ENCODE measurements at places on chromosomes 6 and 20.

GRCh38 chr6:901696-902460 lies 208.9 kb upstream of the EXOC2 start:
- DNase-seq, result no peak

DNA sequence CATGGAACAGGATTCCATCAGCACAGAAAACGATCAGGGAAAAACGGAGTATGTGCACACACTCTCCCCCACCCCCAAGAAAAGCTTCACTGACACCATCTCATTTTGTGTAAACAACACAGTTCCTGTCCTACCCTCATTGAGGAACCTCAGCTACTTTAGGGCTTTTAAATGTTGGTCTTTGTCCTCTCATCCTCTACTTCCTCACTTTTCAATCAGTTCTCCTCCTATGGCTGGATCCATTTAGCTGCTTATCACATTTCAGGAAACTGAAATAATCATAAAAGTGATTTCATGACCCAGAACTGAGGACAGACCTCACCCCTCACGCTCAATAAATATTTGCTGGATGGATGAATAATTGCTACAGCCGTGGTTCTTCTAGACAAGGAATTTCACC lies 33.1 kb upstream of the PNRC1 start:
- no peak for DNase-seq

GRCh38 chr6:3960754-3961361 lies 111.7 kb downstream of the FAM50B start:
- no peak for DNase-seq

- DNase-seq, result no peak
Measured at GRCh38 chr6:90468859-90469258, 118.0 kb downstream of the MAP3K7 start.

DNA sequence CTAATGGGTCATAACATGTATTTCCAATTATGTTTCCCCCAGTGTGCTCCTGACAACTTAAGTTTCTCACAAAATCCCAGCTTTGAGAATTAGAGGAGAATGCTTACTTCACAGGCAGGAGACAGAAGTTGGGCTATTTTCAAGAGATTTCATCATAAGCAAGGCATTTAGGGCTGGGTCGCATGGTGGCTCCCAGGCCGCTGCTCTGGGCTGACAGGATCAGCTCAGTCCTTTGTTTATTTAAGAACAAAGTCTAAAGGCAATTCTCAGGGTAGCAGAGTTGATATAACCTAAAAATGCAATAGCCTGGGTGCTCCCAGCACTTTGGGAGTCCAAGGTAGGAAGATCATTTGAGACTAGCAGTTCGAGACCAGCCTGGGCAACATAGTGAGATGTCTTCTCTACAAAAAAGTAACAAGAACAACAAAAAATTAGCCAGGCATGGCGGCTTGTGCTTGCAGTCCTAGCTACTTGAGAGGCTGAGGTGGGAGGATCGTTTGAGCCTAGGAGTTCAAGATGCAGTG lies 10.9 kb downstream of the FOXQ1 start:
- DNase-seq, result no peak

DNA sequence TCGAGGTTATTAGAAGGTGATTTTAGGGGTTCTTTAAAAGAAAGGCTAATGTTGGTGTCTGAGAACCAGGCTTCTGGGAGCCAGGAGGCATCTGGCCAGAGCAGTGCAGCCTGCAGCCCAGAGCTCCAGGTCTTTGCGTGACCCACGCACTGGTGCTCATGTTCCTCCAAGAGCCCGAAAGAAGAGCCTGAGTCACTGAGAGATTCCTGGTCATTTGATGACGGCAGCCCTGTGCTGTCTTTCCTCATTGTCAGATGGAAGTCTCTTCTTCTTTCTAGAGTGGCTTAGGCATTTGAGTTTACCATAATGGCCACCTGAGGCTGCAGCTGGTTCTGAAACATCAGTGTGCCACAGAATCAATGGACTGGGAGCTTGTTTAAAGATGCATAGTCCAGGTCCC lies 46.4 kb downstream of the CD109 start:
- no peak for DNase-seq

GRCh38 chr6:158647501-158647900 lies 2.4 kb upstream of the SYTL3 start:
- no peak for DNase-seq

DNA sequence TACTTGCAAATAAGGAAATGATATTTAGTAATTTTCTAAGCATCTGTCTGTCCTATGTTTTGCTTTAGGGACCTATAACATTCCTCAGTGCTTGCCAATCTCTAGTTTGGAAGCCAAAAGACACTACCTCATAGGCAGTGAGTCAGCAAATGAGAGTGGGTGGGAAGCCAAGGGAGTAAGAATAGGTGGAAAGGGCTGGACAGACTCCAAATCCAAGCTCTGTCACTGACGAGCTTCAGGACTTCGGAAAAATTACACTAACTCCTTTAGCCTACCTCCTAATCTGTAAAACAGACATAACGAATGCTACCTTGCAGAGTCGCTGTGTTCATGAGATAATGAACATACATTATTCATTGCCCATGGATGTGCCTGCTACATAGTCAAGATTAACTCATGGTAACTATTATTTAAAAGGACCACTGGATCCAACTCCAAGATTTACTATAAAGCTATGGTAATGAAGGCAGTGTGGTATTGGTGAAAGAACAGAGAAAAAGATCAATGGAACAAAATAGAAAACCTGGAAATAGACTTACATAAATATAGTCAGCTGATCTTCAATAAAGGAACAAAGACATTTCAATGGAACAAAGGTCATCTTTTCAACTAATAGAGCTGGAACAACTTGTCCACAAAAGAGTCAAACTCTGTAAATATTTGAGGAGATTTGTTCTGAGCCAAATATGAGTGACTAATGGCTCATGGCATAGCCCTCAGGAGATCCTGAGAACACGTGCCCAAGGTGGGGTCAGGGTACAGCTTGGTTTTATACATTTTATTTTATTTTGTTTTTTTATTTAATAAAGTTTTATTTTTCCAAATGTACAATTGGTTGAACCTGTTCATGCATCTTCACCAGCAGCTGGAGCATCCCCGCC lies 64.1 kb downstream of the FAM50B start:
- DNase-seq, result peak; percentile 87

GRCh38 chr20:22180244-22180643 lies 404.1 kb downstream of the FOXA2 start:
- DNase-seq, result no peak

DNA sequence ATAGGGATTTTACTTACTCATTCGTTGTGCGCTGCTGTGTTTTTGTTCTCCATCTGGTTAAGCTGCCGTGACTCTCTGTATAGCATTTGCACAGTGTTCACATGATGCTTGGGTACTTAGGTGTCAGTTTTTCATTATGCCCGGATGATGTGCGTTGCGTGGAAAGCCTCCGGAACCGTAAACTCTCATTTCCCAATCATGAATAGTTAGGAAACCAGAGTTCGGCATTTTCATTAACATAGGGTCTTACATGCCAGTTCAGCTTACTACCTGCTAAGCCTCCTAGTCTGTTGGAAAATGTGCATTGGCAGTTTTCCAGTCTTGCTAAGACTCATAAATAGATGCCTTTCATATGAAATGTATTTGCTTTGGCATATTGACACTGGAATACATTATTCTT lies 483.4 kb upstream of the FLRT3 start:
- DNase-seq, result no peak

DNA sequence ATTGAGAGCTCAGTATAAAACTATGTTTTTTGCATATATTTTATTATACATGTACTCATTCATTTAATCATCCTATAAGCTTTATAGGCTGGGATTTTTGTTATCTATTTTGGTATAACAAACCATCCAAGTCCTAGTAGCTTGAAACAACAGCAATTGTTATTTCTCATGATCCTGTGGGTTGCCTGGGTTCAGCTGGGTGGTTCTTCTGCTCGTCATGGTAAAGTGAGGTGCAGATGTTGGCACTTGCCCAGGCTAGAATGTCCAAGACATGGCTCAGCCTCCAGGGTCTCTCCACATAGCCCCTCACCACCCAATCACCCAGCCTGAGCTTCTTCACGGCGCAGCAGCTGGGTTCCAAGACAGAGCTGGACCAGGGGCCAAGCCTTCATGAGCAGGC lies 20.8 kb upstream of the TM9SF4 start:
- no peak for DNase-seq

- DNase-seq, result peak; percentile 62
Measured at GRCh38 chr6:16438718-16439591, 200.6 kb downstream of the GMPR start.

- DNase-seq, result no peak
Measured at GRCh38 chr6:107973594-107973993, 15.6 kb upstream of the SEC63 start.

DNA sequence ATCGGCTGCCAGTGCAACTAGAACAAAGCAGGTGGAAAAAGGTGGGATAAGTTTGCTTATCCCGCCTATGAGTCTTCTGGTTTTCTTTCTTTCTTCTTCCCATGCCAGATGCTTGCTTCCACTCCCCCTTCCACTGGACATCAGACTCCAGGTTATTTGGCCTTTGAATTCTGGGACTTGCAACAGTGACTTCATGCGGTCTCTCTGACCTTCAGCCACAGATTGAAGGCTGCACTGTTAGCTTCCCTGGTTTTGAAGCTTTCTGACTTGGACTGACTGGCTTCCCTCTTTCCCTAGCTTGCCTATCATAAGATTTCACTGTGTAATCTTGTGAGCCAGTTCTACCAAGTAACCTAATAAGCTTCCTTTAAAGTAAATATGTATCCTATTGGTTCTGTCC lies 878.4 kb upstream of the GJE1 start:
- DNase-seq, result no peak

DNA sequence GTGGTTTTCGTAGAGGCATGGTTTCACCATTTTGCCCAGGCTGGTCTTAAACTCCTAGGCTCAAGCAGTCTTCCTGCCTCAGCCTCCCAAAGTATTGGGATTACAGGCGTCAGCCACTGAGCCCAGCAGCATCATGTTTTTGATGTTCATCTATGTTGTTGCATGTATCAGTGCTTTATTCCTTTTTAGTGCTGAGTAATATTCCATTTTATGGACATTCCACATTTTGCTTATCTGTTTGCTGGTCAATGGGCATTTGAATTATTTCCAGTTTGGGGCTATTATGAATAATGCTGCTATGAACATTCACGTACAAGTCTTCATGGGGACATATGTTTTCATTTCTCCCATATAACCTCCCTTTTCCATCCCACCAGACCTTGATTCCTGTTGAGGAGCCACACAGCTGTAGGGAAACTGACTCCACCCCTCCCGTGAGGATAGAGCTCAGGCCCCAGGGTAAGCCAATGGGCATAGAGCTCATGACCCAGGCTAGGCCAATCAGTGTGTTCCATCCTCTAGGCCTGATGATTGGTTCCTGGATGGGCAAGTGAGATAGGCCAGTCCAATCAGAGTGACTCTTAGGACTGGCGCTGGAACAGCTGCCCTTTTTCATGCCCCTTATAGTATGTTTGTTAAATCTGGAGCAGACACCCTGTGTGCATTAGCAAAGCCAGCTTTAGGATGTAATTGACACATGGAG lies 49.5 kb downstream of the DLGAP4 start:
- DNase-seq, result no peak

- no peak for DNase-seq
Measured at GRCh38 chr6:144742779-144743178, 457.6 kb downstream of the UTRN start.

GRCh38 chr6:42696526-42697267 lies 25.7 kb downstream of the PRPH2 start:
- DNase-seq, result peak; percentile 33

DNA sequence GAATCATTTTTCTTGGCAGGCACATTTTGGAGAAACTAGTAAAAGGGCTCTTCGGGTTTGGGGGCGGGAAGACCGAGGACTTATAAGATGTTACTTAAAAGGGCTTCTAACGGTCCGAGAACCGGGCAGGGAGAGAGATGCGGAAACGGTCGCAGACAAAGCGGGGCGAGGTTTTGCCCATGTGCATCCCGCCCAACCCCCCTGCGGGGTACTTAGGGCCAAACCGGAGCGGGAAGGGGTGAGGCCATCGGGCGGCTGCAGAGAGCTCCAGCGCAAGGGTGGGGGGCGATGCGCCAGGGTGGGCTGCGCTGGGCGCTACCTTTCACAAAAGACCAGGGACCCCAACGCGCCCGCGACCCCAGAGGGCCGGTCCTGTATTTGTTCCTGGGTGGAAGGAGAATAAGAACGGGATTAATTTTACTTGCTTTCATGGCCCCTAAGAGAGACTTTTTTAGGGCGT lies 616 bp downstream of the TUBB start:
- no peak for DNase-seq
